ENCODE measurements at places on chromosomes 3 and 15.

DNA sequence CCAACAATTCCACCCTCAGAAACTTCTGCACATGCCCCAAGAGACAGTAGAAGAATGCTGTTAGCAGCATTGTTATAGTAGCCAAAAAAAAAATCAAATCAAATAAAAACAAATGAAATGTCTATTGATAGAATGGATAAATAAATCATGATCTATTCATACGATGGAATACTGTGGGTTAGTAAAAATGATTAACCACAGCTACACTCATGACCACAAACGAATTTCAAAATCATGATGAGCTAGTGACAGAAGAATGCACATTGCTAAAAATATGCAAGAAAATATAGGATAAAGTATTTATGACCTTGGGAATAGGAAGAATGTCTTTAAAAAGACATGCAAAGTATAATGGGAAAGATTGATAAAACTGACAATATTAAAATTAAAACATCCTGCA, 57.5 kb upstream of the ACAN start:
- DNase-seq: no peak

DNA sequence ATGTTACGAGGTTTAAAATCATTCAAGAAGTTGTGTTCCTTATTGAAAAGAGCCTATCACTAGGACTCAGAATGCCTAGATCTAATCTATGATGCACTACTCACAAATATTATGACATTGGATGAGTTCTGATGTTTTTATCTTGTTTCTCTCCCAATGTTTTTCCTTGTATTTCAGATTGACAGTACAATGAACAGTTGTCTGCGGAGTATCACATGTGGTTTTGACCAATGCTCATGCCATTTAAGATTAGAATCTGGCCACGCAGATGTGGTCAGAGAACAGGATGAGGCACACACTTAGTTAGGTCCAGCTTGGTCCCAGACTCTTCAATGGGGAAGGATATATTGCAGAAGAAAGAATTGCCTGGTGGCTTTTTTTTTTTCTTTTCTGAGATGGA, 25.6 kb upstream of the CCDC50 start:
- DNase-seq: no peak

DNA sequence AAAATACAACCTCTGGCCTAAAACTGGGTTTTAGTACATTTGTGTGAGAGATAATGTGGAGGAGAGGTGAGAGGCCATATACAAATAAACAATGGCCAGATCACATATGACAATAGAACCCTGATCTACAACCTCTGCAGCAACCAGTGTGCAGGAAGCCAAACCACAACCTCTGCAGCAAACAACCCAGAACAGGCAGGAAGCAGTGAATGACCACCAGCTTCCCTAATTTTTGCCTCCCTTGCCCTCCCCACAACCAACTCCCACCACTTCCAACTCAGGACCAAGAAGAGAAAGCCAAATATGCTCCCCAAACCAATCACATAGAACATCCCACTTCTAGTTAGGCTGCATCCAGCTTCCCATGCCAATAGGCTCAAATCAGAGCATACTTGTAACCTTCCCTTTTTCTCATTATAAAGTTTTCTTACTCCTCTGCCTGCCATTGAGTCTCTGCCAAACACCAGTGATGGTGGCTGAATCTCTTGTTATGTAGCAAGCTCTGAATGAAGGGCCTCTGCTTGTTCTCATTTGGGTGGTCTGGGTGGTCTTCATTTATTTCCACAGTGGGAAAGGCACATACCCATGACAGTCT, 102.6 kb upstream of the GAP43 start:
- DNase-seq: no peak

- DNase-seq: no peak
These were observed 16.9 kb upstream of the FSIP1 start for GRCh38 chr15:39799552-39800011.

GRCh38 chr3:37117548-37117947, 56.8 kb downstream of the LRRFIP2 start:
- DNase-seq: no peak

GRCh38 chr3:22893644-22894325, 309.3 kb upstream of the UBE2E2 start:
- DNase-seq: no peak

DNA sequence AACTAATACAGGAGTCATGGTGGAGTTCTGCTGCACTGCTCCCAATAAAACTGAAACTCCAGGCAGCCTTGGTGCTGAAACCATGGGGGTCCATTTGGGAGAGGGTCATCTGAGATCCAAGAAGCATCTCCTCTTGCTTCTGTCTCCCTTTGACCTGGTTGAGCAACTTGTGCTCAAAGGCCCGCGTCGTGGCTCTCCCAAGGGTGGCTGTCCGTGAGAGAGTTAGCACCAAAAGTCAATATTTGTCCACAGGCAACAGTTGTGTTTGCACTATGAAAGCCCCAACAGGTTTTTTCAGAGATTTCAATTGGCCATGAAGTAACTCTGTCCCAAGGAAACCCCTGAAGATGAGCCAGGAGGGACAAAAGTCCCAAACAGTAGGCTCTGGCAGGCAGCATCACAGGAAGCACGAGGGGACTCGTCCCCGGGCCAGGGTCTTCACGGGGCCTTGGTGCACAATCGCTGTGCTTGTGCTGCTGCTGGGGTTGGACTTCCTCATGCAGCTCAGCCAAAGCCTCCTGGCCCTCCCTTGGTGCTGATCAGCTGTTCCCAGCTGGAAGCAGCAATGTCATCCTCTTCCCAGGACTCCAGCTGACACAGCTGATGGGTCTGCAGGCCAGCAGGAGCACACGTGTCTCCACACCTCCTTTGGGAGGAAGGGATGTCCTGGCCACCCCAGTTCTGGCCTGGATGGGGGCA, 39.4 kb upstream of the WNT5A start:
- DNase-seq: no peak

DNA sequence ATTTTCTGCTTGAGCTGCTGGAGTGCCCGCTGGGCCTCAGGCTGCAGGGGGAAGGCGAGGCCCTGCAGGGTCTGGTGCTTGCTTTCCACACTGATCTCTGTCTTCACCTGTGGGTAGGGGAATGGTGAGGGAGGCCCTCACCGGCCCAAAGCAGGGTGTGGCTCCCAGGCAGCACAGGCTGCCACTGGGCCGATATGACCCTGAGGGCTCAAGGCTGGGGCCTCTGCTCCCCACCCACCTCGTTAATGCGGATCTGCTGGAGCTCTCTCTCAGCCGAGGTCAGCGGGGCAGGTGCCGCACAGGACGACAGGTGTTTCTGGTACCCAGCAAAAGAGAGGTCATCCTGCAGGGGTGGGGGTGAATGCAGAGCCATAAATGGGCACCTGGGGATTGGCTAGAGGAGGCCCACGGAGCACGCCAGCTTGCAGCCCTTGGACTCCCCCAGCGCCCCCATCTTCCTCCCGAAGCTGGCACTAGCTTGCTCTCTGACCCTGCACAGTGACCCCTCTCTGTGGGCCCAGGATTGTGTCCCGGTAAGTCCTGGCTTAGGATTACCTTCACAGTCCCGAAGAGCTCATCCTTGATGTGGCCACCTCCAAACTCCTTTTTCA, 5.5 kb upstream of the TLR9 start:
- no peak for DNase-seq

GRCh38 chr3:194598771-194599557, 34.3 kb downstream of the TMEM44 start:
- DNase-seq: no peak

GRCh38 chr15:97995881-97996603, 35.5 kb downstream of the ARRDC4 start:
- no peak for DNase-seq

GRCh38 chr3:38473229-38473628, 19.5 kb downstream of the ACVR2B start:
- no peak for DNase-seq

DNA sequence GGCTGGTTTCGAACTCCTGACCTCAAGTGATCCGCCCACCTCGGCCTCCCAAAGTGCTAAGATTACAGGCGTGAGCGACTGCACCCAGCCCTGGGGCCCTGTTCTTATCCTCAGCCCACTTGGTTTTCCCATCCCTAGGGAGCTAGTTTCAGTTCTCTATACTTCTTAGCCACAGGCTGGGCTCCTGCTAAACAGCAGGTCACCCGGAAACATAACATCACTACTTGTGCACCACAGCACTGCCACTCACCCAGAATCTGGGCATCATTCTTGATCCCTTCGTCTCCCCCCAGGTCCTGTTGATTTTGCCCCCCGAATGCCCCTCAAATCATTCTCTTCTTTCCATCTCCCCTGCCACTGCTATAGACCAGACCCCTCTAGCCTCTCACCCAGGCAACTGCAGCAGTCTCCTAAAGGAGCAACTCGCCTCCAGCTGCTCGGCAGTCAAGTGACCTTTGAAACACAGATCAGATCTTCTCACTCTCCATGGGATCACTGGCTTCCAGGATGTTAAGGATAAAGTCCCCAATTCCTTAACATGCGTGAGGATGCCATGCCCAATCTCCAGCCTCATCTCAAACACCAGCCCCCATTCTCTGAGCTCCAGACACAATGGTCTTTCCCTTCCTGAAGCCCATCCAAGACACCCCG, 5.6 kb upstream of the AP3S2 start:
- no peak for DNase-seq

- no peak for DNase-seq
These were observed 132.6 kb downstream of the ATP1B3 start for GRCh38 chr3:142009029-142009428.

DNA sequence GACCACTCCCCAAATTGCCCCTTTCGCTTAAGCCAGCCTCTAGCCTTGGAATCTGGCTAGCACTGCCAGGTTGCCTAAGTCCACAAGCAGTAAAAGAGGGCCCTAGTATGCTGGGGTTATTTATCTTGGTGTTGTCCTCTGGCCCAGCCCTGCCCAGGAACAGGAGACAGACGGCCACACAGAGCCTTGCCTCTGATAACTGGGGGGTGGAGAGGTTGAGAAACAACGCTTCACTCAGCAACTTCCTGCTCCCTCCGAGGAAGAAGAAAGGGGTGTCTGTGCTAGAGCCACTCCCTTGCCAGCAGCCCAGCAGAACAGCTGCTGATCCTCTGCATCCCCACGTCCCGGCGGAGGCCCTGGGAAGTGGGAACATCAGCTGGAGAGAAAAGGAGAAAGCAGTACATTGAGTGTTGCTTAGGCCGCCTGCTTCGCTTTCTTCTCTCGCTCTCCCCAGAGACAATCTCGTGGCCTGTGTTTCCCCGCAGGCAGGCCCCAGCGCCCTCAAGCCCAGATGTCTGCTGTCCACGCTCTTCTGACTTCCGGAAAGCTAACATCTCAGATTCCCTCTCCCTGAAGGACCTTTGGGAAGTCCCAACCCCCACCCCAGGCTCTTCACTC, 22.6 kb upstream of the C3orf70 start:
- DNase-seq: no peak

- DNase-seq: no peak
These were observed 2.3 kb upstream of the SLC2A2 start for GRCh38 chr3:171028779-171029232.

DNA sequence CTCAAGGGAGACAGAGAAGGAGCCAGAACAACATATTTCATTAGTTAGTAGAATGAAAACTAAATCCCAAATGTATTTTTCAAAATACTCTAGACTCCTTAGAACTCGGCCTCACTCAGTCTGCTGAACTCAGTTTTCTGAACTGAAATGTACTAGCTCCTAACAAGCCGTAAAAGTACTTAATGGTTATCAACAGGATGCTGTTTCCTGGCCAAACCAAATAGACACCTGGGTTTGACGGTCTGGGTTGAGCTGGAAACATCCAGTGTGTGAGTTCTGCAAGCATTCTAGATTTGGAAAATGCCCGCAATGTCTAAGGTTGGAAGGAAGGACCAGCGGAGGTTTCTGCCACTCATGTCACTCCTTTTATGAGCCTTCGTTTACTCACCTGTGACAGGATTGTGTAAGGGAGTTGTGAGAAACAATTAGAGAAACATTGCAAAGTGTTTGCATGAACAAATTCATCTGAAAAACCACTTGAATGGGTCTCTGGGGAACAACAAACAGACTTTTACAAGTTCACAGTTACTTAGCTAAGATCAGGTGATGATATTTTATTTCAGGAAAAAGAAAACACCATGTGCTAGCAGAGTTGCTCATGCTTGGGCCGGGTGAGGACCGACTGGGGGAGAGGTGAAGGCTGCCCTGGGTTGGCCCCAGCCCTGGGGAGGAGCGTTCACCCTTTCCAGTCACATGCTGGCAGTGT, 151.0 kb downstream of the ALDH1A2 start:
- DNase-seq: no peak

GRCh38 chr3:28334552-28334951, 14.0 kb upstream of the ZCWPW2 start:
- no peak for DNase-seq

DNA sequence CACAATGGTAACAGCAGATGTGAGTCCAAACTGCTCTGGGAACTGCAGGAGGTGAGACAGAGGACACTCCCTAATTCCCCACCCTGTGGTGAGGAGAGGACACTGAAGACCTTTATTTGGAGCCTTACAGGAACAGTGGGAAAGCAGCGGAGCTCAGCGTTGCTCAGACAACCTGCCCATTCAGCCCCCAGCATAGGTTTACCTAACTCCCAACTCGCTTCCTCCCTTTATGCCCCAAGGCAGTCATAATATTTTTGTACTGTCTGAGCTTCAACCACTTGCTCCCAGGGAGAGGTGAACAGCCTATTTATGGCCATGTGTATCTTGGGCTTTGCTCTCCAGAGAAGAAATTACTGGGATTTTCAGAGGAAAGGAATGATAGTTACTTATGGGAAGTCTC, 34.1 kb downstream of the SHC4 start:
- no peak for DNase-seq

- no peak for DNase-seq
These were observed 43.1 kb upstream of the TIPARP start for GRCh38 chr3:156631323-156631722.

- DNase-seq: no peak
These were observed 184.5 kb upstream of the ANKRD28 start for GRCh38 chr3:15982243-15982642.

GRCh38 chr3:183498634-183499033, 56.9 kb downstream of the KLHL6 start:
- no peak for DNase-seq

GRCh38 chr15:41001524-41002214, 48.4 kb downstream of the CHAC1 start:
- DNase-seq: no peak

GRCh38 chr3:118968111-118968510, 66.5 kb downstream of the IGSF11 start:
- no peak for DNase-seq

DNA sequence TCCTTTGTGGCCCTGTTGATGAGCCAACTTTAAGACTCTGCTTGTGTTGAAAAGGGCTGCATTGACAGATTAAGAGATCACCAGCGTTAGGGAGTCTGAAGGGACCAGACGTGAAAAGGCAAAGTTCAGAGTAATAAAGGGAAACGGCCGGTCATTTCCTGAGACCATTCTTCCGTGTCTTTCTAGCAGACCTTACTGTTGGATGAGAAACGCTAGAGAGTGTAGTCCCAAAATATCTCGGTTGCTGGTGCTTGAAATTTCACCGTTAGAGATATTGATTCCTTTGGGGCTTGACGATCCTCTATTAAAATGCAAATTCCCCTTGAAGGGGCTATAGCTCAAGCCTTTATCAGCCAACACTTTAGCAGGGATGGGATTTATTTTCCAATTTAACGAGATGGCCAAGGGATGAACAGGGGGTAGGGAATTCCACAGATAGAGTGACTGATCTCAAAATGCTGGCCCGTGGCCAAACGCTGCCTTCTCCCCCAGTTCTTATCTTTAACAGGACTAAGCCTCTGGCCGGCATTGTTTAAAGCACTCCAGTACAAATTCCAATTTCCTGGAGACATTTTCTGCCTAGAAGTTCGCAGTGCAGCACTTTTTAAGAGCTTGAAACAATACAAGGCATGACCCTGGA, 250.4 kb downstream of the TJP1 start:
- no peak for DNase-seq

All from NCI-H1930 (cell line).